ENCODE measurements at places on chromosomes 5 and 9. TPM values are rescaled to one million over a fixed set of nuclear protein-coding genes. Genes with fewer than 3 reads are reported as not detected.

DNA sequence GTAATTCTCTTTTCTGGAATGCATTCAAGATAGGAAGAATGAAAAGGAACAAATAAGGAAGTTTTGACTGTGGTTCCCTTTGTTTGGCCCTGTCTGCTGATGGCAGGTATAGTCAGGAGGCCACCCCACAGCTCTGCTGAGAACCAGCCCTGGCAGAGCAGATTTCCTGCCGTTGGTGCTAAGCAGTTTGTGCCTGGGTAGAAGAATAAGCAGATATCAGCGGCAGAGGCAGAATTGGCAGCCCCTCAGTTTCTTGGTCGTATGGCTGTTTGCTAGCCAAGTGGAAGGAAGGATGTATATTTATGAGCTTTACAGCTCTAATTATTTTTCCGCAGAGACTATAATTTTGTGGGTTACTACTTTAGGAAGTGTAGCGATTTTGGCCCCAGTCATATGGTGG lies 310.2 kb upstream of the RFX3 start:
- DNase-seq, result no peak

GRCh38 chr5:169095976-169096375 lies 205.0 kb downstream of the SLIT3 start:
- no peak for DNase-seq

DNA sequence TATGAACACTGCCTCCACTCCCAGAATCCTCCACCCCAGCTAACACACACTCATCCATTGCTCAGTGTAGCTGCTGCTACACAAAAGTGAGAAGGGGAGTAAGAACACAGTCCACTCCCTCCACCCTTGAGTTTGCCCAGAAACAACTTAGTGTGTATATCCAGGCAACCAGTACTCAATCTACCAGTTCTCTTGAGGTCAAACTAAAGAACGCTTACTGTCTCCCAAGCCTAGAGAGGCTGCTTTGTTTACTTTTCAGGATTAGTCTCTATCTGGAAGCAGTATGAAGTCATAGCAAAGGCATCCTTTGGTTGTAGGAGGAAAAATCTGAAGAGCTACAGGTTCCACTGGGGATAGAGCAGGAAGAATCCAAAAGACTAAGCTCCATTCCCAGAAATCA lies 296.3 kb downstream of the KCNN2 start:
- DNase-seq, result no peak

DNA sequence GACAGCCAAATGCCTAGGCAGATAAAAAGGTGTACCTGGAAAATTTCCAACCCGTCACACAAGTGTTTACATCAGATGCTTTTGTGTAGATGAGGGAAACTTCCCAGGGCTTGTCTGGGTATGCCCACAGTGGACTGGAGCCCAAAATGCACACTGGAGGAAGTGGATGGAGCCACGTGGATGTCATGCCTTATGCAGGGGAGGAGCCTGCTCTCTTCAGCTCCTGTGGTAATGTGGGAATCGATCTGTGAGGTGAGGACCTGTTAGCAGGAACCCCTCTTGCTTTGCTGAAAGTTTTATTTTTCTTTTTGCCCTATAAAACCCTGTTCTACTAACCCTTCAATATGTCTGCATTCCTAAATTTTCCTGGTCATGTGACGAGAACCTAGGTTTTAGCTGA lies 439.2 kb upstream of the CDH9 start:
- DNase-seq, result no peak

GRCh38 chr5:90675222-90675621 lies 116.6 kb downstream of the ADGRV1 start:
- no peak for DNase-seq

- no peak for DNase-seq
Observed at GRCh38 chr5:113804264-113804663, 290.8 kb downstream of the YTHDC2 start.

- DNase-seq, result no peak
Observed at GRCh38 chr9:133580419-133580738, 28.8 kb downstream of the FAM163B start.

DNA sequence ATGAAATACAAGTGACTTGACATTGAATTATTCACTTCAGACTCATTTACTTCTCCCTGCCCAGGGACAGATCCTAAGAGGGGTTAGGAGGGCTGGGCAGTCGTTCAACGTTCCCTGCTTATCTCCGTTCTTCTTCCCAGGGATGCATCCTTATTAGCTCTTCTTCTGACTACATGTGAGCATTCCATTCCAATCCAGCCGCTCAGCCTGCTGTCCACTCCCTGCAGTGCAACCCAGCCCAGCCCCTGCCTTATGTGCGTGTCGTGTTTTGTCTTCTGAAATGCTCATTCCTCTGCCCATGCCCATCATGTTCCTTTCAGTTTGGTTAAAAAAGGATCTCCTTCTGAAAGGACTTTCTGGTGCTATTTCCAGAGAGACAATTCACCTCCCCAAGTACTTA lies 64.7 kb upstream of the PALM2AKAP2 start:
- DNase-seq, result no peak

Gene IL4
- total RNA-seq, result not detected

Gene PCDHGA2
- total RNA-seq, result 2.6 TPM

Gene CEL
- 3.0 TPM for total RNA-seq

All from ureter (tissue), 1 donor.